ENCODE measurements at places on chromosomes 5 and 9.
A peak's percentile ranks its signal among the peaks of the same experiment; 100 is the strongest.

- no peak for DNase-seq
Measured at GRCh38 chr5:107265193-107265592, 405.5 kb downstream of the EFNA5 start.

- DNase-seq = peak; percentile 42
Measured at GRCh38 chr5:115243412-115243811, 19.3 kb downstream of the PGGT1B start.

- DNase-seq = no peak
Measured at GRCh38 chr5:109962882-109963603, 273.3 kb downstream of the MAN2A1 start.

DNA sequence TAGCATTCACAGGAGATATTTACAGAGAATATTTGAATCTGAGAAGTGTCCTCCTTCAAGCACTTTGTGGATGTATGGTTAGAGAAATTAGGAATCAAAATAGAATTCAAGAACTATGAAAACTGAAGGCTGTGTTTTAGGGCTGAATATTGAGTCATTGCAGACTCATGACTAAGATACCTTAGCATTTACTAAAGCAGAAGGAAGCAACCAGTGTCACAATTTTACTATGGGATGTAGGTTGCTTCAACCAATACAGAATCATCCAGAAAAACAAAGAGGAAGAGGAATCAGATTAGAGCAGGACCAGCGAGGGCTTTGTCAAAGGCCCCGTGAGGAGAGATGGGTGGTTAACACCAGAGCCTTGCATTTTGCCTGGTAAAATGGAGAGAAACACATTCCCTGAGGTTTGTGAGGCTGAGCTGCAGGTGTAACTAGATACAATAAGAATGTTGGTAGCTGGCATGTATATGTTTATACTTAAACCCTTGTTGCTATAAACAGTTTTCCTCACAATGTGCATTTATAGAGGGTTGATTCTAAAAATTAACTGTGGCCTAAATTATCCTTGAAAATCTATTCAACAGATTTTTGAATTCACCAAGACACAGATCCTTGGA is 518.1 kb downstream of the AGTPBP1 start:
- DNase-seq = peak; percentile 28

DNA sequence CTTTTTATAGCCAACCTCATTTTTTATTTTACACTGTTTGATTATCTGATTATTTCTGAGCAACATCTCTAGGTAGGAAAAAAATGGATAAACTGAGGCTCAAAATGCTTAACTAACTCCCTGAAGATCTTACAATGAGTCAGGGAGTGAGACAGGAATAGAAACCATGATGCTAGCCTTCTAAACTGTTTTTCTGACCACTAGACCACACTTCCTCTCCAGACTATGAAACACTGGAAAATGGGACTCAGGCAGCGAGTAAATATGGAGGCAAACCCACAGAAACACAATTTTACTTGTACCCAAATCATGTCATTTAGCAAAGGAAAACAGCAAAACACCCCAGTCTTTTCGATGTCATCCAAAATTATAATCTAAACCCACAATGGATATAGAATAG is 129.9 kb upstream of the ANKH start:
- DNase-seq = no peak

GRCh38 chr9:125297917-125298316 is 36.3 kb downstream of the GAPVD1 start:
- DNase-seq = no peak

GRCh38 chr5:127858116-127858784 is 155.1 kb downstream of the CCDC192 start:
- DNase-seq = no peak

GRCh38 chr9:132147331-132147730 is 14.5 kb upstream of the NTNG2 start:
- no peak for DNase-seq

DNA sequence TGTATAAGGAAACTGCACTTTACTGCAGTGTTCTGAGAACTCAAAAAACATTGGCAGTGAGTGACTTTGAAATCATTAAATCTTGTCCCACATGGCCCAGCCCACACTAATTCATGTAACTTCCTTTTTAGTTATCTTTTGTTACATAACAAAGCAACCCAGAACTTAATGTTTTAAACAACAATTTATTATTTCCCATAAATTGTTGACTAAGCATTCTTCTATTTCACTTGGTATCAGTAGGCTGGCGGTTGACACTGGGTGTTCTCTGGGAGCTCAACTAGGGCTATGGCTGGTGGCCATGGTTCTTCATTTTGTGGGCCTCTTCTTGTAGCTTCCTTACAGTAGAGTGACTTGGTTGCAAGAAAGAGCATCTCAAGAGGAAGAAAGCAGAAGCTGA is 278.4 kb downstream of the RASEF start:
- DNase-seq = no peak

GRCh38 chr5:151475388-151475787 is 28.0 kb downstream of the SLC36A1 start:
- DNase-seq = no peak

- DNase-seq = peak; percentile 69
Measured at GRCh38 chr9:12759761-12760160, 15.1 kb upstream of the LURAP1L start.
